ENCODE measurements at places on chromosomes 1 and 21.

DNA sequence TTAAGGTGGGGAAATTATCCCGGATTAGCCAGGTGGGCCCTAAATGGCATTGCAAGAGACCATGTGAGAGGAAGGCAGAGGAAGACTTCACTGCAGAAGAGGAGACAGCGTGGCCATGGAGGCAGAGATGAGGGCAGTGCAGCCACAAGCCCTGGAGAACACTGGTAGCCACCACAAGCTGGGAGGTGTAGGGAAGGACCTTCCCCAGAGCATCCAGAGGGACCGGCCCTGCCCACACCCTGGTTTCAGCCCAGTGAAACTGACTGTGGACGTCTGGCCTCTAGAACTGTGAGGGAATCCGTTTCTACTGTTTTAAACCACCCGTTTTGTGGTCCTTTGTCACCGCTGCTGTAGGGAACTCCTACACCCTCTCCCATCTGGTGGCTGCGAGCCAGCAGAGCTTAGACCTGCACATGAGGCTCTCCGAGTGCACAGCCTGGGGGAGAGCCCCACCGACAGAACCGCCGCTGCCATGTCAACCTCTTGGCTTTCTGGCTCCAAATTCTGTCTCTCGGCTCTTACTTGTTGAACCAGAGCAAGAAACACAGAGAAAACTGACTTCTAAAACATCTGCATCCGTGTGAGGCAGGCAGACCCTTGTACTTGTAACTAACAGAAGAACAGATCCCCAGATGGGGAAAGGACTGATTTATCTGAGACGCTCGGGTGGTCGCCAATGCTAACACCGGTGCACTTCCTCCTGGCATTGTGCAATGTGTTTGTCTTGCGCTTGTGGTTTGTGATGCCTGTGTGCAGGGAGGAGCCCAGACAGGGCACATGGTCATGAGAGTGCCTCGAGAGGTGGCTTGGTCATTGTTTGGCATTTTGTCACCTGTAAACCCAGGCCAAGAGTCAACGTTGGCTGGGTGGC lies 90.8 kb upstream of the TMPRSS2 start:
- DNase-seq: no peak

GRCh38 chr1:227951624-227952373 lies 4.1 kb upstream of the WNT9A start:
- no peak for DNase-seq

DNA sequence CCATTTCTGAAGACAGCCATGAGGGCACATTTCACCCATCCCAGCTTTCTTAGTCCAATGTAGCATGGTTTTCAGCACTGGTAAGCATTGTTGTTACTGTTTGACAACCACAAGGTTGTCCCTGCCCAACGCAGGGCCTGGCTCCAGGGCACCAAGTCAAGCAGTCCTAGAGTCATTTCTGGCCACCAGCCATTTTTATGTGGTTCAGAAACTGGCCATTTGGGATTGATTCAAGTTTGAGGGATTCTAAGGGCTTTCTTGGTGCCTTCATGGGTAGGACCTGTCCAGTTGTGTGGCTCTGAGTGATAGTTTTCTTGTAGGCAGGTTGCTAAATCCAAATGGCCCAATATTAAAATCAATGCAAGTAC lies 535.4 kb upstream of the USP24 start:
- DNase-seq: no peak

- DNase-seq: no peak
These were observed 137.3 kb downstream of the PGBD5 start for GRCh38 chr1:230288641-230289349.

DNA sequence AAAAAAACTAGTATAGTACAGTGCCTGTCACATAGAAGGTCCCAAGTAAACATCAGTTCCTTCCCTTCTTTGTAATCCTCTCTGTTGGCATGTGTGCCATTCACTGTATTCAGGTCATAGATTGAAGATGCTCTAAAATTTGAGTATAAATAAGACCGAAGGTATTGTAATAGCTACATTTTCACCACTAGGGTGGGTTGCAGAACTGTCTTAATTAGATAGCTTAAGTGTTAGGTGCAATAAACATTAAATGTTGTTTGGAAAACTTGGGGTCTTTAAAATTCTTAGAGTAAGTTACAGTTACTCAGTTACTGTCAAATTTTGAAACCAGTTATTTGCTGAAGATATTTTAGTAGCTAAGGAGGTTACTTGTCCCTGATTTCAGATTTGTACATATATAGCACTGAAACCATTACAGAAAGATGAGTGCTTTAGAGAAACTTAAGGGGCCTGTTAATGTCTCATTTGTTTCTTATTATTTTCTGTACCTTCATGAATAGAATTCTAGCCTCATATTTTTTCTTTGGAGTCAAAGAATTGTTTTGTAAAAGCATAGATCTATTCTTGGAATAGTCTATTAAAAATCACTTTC lies 24.3 kb downstream of the PER3 start:
- DNase-seq: no peak

- DNase-seq: no peak
These were observed 18.2 kb upstream of the MSTO1 start for GRCh38 chr1:155591770-155592169.

- no peak for DNase-seq
These were observed 12.4 kb downstream of the KRTAP22-2 start for GRCh38 chr21:30577766-30578165.

- DNase-seq: peak; percentile 7
These were observed 34.8 kb downstream of the CHAF1B start for GRCh38 chr21:36419996-36420395.

GRCh38 chr1:230839173-230839572 lies 29.1 kb downstream of the C1orf198 start:
- DNase-seq: no peak

DNA sequence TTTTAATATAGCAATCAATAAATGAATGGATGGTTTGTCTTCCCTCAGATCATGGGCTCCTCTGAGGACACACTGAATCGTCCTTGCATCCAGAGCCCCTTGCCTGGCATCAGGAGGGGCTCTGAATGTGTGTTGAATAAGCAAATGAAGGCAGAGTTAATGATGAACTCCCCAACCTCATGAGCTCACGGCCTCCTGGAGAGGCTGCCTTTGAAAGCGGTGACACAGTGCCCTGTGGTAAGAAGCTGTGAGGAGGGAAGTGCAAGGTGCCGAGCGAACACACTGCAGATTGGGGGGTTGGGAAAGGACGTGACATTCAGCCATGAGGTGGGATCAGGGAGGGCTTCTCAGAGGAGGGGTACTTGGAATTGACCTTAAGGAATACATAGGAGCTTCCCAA lies 3.2 kb upstream of the PARS2 start:
- no peak for DNase-seq

- DNase-seq: no peak
These were observed 77.3 kb downstream of the LRRC8D start for GRCh38 chr1:89898150-89898549.

GRCh38 chr1:205287767-205288559 lies 33.6 kb downstream of the NUAK2 start:
- DNase-seq: peak; percentile 48

DNA sequence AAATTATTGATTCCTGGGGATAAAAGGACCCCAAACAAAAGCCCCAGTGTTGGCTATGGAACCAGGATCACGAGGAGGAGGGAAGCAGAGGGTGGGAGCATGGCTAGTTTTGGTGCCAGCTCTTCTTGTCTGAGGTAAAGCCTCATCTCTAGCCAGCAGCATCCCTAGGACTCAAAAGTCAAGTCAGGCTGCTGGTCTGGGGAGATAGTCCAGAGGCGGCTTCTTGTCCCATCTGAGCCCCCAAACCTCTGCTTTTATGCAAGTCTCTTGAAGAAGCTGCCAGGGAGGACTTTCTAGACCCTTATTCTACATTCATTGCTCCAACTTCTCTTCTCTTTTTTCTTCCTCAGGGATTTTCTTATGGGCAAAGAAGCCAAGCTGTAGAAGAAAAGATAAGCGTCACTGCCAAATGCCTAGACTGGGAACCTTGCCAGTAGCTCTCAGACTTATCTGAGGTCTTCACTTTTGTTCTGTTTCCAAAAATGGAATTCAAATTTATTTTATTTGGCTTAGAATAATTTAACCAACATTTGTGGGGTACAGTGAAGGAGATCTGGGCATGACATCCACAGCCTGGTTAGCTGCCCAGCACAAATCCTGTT lies 6.9 kb upstream of the ANKRD35 start:
- DNase-seq: no peak

DNA sequence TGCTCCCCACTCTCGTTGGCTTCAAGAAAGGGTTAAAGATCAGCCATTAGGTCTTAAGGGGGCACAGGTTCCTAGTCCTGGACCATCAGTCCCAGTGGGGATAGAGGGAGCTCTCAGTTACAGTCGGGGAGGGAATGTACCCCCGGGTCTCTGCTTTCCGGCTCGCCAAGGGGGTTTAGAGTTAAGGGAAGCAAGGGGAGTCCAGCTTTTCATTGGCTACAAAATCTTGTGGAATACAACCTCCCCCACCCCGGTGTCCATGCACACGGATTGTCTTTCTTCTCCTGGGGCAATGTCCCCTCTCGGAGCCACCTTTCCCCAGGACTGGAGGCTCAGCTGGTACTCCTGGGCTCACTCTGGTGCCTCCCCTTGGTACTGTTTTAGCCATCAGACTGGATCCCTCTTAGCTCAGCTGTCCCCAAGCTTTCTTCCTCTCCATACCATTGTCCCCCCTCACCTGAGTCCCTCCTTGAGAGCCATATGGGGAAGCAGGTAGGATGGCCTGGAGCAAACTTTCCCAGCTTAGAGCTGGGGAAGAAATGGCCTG lies at the start of gene A3GALT2:
A3GALT2 (minus strand) TSS at position 480 of the 547 bp plus-strand sequence; CDS start at position 480, 0 bp downstream.
- DNase-seq: no peak

DNA sequence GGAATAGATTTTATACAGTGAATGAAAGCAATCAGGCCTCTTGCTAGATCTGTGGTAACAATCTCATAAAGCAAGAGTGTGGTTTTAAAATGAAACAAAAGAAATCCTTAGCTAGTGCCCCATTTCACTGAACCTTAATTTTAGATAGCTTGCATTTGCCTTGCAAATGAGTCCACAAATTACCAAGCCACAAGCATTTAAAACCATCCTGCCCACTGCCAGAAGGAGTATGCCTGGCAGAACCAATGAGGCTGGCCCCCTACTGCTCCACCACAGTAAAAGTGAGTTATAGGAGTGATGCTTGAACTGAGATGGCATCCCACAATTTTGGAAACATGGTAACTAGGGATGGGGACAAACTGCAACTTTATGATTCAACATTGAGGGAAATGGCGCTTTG lies 206.4 kb upstream of the LMO4 start:
- DNase-seq: no peak

- peak; percentile 63 for DNase-seq
These were observed 14.3 kb downstream of the THBS3 start for GRCh38 chr1:155193275-155193990.

DNA sequence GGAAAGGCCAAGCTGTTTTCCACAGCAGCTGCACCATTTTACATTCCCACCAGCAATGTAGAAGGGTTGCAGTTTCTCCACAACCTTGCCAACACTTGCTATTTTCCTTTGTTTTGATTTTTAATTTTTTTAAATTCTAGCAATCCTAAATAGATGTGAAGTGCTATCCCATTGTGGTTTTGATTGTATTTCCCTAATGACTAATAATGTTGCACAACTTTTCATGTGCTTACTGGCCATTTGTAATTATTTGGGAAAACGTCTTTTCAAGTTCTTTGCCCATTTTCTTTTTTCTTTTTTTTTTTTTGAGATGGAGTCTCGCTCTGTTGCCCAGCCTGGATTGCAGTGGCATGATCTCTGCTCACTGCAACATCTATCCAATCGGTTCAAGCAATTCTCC lies 53.9 kb downstream of the VCAM1 start:
- no peak for DNase-seq

DNA sequence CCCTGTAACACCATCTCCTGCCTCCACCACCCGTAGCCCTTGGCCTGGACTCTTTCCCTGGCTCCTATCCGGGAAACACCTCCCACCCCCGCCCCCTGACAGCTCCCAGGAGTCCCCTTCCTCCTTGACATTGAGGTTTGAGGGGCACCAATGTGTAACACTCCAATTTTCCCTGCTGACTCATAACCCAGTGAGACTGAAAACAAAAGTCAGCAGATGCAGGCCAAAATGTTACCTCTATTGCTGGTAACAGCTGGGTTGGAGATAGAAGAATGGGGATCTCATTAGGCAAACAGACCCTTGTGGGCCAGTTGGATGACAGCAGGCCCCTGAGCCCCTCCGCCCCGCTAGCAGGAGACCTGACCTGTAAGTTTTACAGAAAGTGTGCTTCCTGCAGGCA lies 237.2 kb downstream of the KAZN start:
- no peak for DNase-seq

DNA sequence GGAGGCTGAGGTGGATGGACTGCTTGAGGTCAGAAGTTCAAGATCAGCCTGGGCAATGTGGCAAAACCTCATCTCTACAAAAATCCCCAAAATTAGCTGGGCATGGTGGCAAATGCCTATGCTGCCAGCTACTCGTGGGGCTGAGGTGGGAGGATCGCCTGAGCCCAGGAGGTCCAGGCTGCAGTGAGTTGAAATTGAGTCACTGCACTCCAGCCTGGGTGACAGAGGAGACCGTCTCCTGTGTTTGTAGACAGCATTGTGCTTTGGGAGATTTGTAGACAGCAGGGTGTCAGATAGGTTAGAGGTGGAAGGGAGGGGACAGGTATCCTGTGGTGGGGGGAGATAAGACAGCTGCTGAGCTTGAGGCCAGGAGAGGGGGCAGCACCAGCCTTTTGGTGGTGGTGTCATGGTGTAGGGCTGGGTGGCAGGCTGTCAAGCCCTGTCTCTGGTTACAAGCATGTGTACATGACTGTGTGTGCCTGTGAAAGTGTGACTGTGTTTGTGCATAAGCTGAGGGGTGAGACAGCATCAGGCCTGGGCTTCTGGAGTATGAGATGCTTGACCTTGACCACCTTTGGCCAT lies 15.2 kb downstream of the PPFIA4 start:
- no peak for DNase-seq

DNA sequence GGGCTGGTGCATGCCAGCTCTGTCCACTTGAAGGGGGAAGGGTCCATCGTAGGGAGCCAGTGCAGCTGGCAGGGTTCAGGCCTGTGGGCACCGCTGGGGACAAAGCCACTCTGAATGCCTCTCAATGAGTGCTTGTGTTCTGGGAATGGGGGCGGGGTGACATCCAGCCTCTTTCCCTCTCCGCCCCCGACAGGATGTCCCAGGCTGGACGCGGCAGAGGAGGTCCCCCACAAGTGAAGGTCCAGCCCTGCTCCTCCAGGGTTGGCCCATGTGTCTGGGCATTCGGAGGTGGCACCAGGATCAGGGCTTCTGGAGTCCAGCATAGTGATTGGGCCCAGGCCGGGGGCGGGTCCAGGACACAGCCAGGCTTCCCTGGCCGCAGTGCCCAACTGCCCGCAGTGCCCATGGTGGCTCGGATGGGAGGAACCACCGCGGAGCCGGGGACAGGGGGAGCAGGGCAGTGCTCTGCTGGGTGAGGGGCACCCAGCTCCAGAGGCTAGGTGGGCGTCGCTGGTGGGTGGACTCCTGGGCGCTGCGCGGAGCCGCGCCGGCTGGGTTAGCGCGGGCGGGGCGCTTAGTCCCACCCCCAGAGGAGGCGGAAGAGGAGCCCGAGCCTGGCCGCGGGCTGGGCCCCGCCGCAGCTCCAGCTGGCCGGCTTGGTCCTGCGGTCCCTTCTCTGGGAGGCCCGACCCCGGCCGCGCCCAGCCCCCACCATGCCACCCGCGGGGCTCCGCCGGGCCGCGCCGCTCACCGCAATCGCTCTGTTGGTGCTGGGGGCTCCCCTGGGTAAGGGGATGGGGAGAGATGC lies at the start of gene SHISA4:
SHISA4 (plus strand) TSS at position 617 of the 808 bp plus-strand sequence; CDS start at position 714, 97 bp downstream.
- DNase-seq: no peak

GRCh38 chr21:14013056-14013603 lies 197.6 kb downstream of the LIPI start:
- no peak for DNase-seq

All from activated CD4-positive, alpha-beta T cell treated with anti-CD3 and anti-CD28 coated beads for 24 hours (primary cell).